ENCODE measurements at places on chromosomes 12 and 14. TPM values are rescaled to one million over a fixed set of nuclear protein-coding genes. Genes with fewer than 3 reads are reported as not detected.
A peak's percentile ranks its signal among the peaks of the same experiment; 100 is the strongest.

ACSM4 gene
- not detected for total RNA-seq

DNA sequence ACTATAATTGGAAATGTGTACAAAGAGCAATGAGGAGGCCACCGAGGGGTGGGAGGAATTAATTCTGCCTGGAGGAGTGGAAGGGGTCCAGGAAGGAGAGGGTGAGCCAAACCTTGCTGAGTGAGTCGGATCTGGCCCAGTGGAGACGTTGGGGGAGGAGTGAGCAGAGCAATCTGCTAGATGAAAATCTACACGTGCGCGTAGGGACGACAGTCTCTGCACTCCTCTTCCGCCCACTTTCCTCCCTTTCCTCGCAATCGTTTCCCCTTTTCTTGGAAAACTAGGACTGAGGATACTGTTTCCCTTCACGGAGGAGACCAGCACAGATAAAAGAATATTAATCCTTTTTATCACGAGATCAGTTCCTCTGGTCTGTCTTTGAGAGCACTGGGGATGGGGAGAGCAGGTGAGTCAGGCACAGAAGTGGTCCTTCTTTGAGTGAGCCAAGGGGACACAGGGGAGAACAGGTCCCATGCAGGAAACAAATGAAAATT is 2.9 kb upstream of the NAB2 start:
- DNase-seq, result peak; percentile 63

FOXN4 gene
- not detected for total RNA-seq

CELA1 gene
- total RNA-seq, result not detected

ZNF219 gene
- total RNA-seq, result 38.3 TPM

DNA sequence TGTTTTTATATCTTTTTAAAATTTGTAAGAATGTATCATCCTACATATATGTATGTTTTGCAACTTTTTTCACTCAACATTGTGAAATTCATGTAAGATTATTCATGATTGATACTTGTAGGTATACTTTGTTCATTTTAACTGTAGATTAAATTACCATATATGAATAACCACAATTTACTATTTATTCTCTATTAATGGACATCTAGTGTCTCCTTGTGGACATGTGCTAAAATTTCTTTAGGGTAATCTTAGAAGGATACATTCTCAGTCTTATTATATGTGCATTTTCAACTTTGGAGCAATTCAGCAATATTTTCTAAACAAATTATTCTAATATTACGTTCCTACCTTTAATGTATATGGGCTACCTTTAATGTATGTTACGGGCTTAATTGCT is 192.4 kb downstream of the FUT8 start:
- no peak for DNase-seq

DNA sequence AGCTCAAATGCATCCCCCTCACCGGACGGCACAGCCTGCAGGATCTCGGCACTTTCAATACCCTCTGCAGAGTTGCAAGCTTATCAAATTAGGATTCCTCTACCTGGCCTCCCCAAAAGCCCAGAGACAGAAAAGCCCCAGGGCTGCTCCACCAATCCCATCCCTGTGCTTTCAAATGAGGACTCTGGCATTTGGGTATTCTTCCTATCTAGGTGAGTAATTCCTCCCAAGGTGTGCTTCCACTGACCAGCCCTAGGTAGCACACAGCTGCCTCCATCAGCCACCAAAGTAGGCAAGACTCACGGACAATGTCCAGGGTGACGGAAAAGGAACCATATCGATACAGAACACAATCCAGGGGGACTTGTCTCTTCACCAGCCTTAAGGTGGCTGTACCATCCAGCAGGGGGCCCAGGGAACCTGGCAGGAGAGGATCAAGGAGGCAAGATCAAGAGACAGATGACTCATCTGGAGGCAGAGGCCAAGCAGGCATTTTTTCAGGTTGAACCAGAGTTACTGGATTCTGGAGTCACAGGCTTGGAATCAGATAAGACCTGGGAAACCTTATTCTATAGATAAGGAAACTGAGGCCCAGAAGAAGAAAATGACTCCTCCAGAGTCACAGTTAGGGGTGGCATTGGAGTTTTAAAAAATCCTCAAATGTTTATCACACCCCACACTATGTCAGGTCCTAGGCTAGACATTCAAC is 9.9 kb downstream of the PMEL start:
- no peak for DNase-seq

ADGRD1 gene
- 143 TPM for total RNA-seq

DNA sequence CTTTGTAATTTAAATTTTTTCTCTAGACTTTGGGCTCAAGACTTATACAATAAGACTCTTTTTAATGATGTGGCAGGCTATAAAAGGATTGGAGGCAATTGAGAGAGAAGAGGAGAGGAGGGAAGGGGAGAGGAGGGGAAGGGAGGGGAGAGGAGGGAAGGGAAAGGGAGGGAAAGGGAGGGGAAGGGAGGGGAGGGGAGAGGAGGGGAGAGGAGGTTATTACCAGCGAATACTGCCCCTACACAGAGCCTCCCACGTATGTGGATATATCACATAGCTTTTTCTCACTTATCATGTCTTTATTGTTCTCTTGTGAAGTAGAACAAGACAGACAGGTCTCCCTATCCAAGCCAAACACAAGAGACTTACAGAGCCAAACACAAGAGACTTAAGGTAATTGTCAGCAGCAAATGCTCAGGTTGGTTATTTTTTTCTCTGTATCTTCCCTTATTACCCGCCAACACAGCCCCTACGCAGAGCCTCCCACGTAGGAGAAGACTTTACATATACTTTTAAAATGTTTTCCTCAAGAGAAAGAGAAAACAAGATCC is 63.1 kb downstream of the DRAM1 start:
- no peak for DNase-seq

OR4K13 gene
- not detected for total RNA-seq

DNA sequence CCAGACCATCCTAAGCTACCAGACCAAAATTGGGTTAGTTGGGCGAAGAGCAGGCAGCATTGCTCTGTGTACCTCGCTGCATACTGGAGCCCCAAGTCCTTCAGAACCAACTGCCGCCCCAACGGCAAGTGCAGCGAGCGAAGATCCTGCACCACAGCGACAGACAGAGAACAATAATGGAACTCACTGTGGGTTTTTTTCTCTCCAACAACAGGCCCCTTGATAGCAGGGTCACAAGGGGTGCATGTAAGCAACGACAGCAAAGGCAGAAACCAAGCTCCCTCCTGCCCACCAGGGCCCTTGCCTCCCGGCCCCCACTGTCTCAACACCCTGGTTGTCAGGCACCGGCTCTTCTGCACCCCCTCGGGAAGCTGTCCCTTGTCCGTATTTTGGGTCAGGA is 39.0 kb downstream of the RNF34 start:
- no peak for DNase-seq

GRCh38 chr12:4723226-4723625 is 3.0 kb downstream of the GALNT8 start:
- no peak for DNase-seq

DNA sequence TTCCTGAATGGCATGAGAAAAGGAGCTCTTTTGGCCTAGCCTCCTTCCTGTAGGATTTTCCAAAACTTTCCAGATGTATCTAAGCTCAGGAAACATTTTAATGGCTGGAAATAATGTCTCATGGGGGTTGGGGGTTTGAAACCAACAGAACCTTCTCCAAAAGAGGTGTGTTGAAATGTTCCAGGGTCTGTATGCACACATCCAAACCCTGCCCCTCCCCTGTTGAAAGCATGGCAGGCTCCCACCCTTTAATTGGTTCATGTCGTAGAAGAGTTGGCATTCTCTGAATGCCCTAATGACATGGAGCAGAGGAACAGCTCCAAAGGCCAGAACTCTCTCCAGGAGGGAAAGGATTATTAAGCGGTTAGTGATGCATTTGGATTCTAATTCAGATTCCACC is 353.2 kb downstream of the ZFP36L1 start:
- no peak for DNase-seq

ANAPC5 gene
- 51.9 TPM for total RNA-seq

IAPP gene
- total RNA-seq, result not detected

GRCh38 chr12:54585243-54585642 is 3.2 kb downstream of the PPP1R1A start:
- DNase-seq, result no peak

GRCh38 chr14:32259368-32260013 is 56.4 kb upstream of the RNU6-8 start:
- DNase-seq, result no peak

- DNase-seq, result no peak
Observed at GRCh38 chr14:36975834-36976233, 196.6 kb downstream of the SLC25A21 start.

DNA sequence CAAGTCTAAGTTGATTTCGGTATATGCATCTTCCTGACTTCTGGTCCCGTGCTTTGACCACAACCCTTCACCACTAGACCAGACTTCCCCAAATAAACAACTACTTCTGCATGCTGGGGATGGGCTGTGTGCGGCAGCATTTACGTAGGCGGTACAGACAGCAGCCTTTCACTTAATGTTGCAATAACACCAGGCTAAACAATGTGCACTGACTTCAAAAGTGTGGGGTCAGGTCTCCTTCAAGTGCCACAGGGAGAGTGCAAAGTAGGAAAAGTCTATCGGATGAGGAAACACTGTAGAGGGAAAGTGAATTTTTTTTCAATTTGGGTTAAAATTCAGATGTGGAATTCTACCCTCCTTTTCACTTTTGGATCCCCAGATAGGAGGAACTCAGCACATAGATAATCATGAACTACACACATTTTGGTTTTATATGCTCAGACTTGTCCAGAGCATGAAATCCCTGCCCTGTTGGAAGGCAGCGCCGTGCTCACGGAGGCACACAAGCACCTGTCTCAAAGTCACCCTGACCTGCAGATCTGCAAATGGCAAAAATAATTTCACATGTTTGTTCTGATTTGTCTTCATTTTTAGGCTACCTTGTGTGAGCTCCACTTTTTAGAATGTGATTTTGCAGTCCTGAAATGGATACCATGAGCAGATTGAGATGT is 3.6 kb upstream of the FOS start:
- DNase-seq, result no peak

GRCh38 chr14:81068176-81068782 is 112.9 kb downstream of the TSHR start:
- no peak for DNase-seq

HOXC12 gene
- total RNA-seq, result not detected

LRCOL1 gene
- not detected for total RNA-seq

GRCh38 chr12:12992418-12993130 is 7.5 kb downstream of the HEBP1 start:
- DNase-seq, result peak; percentile 48

GRCh38 chr14:22542360-22542759 is 46.7 kb downstream of the DAD1 start:
- DNase-seq, result no peak

CCDC197 gene
- not detected for total RNA-seq

DNA sequence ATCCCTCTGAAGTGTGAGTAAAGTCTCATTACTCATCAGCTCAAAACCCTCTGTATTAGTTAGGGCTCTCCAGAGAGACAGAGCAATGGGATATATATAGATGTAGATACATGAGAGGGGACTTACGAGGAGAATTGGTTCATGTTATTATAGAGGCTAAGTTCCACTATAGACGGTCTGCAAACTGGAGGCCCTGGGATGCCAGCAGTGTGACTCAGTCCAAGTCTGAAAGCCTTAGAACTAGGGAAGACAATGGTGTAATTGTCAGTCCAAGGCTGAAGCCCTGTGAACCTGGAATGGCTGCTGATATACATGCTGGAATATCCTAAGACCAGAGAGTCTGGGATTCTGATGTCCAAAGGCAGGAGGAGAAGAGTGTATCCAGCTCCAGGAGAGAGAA is 57.3 kb upstream of the CEP83 start:
- no peak for DNase-seq

GRCh38 chr12:6061660-6062059 is 62.8 kb downstream of the VWF start:
- DNase-seq, result no peak

- no peak for DNase-seq
Observed at GRCh38 chr12:1517007-1517406, 77.4 kb downstream of the FBXL14 start.

GRCh38 chr14:50957296-50957695 is 13.0 kb upstream of the PYGL start:
- no peak for DNase-seq

Measured in left cardiac atrium (tissue), 4 donors.